Activated T-cell treated with anti-CD3 and anti-CD28 coated beads for 4 hours (primary cell): ENCODE measurements at places on chromosomes 1 and 21.

DNA sequence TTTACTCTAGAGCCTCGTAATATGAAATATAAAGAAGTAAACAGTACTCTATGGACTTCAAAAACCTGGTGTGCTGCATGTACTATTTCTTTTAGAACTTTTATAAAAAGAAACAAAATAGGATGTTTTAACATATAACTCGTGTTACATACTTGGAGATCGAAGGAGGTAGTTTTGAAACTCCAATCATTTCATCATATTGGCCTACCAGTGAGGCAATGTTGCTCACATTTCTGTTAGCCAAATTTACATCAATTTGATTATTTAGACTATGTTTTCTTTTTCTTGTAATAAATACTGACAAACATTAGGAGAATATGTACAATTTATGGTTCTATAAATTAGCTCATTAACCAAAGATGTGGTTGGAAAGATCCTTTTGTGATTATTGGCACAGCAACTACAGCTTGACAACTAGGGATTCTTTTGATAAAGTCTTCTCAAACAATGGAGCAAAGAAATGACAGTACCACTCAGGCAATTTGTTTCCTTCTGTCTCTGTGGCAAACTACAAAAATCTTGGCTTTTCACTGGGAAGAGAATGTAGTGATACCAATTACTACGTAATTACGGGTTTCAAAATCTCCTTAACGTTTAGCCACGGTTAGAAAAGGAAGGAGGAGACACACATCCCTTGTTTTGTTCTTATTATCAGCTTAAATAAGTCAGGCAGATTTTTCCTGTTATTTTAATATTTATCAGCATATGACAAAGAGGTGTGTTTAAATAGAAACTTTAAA is 266.6 kb upstream of the SGIP1 start:
- no peak for DNase-seq

DNA sequence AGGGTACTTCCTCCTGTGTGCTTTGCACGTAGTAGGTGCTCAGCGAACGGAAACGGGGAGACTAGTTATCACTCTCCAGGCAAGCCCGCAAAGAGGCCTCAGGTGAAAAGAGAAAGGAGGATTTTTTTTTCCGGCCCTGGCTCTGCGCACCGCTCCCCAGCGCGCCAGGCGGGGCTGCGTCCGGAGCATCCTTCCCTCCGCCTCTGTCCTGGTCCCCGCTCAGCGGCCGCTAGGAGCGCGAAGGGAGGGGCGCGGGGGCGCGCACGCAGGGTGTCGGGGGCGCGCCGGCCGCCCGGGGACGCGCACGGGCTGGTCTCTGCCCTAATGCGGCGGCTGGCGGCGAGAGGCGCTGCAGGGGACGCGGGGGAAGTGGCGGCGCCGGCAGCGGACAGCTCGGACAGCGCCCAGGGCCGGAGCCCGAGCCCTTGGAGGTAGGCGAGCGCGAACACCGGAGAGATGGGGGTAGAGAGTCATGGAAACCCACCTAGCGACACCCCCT is 42.3 kb upstream of the NFASC start:
- DNase-seq, result no peak

- DNase-seq, result no peak
These were observed 45.8 kb downstream of the TTC39A start for GRCh38 chr1:51284487-51284954.

DNA sequence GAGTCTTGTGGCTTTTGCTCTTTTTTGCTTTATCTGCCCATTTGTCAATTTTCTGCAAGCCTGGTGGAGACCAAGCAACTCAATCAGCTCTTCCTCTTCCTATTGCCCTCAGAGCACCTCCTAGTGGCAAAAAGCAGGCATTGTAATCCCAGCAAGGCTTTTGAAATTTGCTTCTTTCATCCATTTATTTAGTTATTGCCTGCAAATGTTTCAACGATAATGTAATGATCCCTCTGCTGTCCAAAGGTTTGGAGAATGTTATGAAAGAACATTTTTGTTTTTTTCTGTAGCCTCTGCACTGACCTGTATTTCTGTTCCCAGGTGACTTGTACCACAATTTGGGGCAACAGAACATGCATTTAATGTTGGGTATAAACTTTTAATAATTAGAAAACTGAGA is 127.8 kb downstream of the GABPA start:
- no peak for DNase-seq

- DNase-seq, result no peak
These were observed 401.5 kb downstream of the RPS6KC1 start for GRCh38 chr1:213452501-213452900.

DNA sequence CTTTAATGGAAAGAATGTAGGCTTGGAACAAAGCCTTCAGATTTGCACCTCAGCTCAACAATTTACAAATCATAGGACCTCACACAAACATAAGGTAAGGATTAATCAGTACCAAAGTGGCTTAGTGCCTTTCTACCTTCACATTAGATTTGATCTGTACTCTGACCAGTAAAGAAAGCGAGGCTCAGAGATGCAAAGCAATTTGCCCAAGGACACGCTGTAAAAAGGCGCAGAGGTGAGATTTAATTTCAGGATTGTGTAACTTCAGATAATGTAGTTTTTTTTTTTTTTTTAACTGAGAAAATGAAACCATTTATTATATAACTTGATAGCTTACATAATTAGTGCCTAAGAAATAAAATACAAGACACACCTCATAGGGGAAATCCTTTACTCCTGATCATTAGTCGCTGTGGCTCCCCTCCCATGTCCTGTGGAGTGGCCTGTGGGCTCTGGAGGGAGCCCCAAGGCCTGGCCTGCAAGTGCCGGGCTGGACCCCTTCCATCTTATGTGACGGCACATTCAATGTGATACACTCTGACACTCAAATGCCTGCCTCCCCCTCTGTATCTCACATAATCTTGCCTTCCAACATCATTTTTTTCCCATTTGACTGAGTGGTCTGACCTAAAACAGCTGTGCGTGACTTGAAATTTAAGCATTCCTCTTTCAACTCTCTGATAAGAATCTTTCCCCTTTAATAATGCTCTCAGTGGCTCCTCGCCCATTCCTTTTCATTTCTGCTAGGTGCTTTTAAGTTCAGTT is 426.5 kb upstream of the DAB1 start:
- no peak for DNase-seq

DNA sequence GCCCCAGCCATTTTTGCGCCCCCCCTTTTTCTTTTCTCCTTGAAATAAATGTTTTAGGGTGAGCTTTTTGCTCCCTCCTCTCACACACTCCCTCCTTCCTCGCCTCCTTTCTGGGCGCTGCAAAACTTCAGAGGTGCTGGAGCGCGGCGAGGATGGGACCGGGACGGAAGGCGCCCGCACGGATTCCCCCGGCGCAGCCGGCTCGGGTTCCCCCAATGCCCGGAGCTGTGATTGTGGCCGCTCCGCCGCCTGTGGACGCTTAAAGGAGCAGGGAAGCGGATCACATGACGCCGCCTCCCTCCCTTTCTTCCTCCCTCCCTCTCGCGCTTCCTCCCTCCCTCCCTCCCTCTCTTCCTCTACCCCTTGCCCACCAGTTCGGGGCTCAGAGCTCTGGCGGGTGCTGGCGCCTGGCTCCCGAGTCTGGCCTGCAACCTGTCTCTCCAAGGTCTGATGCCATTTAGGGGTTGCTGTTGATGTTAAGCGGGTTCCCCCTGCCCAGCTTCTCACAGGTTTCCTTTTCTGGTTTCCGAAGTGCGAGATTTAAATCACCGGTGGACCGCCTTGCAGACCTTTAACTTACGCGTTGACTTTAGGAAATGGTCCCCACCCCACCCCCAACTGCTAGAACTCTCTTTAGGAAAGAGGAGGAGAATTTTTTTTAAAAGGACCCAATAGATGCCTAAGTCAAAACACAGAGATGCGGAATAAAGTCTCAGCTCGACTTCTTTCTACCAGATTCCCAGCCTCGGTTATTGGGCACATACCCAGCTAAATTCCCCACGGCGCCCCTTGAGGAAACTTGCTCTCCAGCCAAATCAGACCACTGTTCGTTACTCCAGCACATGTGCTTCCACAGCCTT is at the start of gene WLS:
TSS of gene WLS (minus strand) at position 235 of the 860 bp plus-strand sequence. CDS start at position 11, 224 bp downstream.
- no peak for DNase-seq

GRCh38 chr21:36591326-36591970 is 107.5 kb upstream of the SIM2 start:
- no peak for DNase-seq

DNA sequence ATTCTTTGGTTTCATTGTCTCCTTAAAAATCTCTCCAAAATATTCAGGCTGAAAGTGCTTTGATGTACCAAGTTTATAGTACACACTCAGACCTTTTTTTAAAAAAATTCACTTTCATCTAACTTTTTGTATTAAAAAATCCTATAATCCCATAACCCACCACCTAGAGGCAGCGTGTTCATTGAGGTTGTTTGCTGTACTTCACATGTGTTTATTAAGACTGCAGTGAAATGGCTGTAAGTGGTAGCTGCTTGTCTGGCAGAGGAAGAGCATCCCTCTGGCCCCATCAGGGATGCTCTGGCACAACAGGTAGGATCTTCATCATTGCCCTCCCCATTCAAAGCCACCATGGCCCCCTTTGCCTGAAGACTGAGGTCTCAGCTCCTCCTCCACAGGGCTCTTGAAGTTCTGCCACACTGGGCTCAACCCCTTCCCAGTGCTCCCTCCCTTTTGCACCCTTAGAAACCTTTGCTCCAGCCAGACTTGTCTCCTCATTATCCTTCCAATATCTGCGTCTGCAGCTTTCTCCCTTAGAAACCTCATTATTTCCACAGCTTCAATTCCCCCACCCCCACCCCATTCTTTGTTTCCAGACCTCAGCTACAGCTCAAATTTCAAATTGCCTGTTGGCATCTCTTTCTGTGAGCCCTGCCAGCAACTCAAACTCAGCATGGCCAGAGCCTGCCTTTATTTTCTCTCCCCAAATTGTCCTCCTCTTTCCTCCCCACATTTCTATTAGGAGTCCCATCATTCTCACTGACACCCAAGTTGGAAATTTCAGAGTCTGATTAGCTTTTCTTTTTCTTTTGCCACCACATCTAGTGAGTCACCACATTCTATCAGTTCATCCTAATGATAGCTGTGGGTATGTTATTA is 369.6 kb upstream of the USP24 start:
- DNase-seq, result no peak

GRCh38 chr1:27755286-27755685 is 17.7 kb upstream of the STX12 start:
- no peak for DNase-seq

GRCh38 chr1:182952677-182953444 is at the start of gene SHCBP1L:
SHCBP1L (minus strand) TSS chr1:182953166; CDS start chr1:182953133, 33 bp downstream.
- no peak for DNase-seq
